ENCODE measurements at places on chromosomes 11 and 22.

- DNase-seq = no peak
Observed at GRCh38 chr11:125102510-125102909, 8.9 kb downstream of the TMEM218 start.

DNA sequence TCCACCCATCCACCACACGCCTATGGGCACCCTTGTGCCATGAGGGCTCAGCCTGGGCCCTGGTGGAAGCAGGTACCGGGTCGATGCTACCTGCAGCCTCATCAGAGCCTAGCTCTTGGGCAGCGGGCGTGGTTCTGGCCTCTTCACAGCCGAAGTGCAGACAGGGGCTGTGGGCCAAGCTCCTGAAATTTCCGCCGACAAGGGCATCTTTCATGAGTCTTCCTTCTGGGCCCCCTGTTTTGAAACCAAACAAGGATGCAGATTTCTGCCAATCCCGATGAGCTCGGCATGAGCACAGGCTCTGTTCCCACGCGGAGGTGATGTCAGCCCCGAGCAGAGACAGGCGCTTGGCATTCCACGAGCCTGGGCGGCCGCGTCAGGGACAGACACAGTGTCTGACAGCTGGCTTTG lies 22.6 kb upstream of the MGAT3 start:
- no peak for DNase-seq

- no peak for DNase-seq
Observed at GRCh38 chr11:113685654-113686359, 20.3 kb downstream of the TMPRSS5 start.

GRCh38 chr11:80727315-80727714 lies 1286.5 kb upstream of the TENM4 start:
- DNase-seq = peak; percentile 12

DNA sequence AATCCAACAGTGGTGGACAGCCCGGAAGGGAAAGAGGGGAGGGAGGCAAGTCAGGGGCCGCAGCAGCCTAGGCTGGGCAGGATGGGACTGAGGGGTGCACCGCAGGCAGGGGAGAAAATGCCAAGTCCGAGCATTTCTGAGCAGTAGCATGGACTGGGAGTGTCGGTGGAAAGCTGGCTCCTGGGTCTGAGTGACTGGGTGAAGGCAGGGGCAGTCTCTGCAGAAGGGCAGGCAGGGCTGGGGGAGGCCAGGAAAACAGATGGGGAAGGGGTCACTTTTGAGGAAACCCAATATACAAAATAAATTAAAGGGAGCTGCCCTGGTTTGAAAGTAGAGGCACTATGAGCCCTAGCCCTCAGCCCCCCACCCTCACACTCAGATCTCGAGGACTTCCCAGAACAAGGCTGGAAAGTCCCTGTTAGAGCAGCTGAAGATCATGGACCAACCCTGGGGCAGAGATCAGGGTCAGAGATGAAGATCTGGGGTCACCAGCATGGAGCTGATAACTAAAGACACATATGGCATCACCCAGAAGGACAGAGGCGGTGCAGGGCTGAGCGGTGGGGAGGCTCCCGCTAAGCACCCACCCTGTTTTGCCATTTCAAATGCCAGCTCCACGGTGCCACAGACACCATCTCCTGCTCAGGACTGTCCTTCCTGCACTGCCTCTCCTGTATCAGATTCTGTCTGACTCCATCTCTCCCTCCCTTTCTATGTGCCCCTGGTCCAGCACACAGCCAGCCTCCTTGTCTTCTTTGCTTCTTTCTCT lies 32.4 kb upstream of the ETS1 start:
- no peak for DNase-seq

DNA sequence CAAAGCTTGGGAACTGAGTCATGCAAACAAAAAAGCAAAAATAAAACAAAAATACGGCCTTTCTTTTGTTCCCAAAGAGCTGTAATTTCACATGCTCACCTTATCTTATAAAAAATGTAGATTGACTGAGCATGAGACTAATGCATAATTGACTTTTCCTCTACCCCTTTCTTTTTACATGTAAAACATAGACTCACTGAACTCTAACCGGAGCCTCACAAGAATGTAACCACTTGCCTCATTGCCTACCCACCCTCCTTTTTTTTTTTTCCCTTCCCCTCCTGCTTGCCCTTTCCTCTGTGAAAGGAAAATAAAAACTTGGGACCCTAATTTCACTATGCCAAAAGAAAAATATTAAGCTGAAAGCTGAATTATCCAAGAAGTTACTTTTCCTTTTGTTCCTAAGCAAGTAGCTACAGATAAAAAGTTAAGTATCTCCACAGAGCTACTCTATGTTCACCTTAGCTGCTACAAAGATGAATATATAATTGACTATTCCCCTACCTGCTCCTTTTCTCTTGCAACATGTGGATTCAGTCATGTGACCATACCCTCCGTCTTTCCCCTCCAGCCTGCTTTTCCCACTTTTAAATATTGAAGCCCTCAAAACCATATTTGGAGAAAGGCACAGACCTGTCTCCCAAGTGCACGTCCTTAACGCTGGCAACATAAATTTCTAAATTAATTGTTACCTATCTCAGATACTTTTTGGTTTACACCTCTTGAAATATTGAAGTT lies 39.6 kb upstream of the WEE1 start:
- DNase-seq = no peak

GRCh38 chr11:114826910-114827442 lies 148.6 kb downstream of the NXPE2 start:
- DNase-seq = no peak

DNA sequence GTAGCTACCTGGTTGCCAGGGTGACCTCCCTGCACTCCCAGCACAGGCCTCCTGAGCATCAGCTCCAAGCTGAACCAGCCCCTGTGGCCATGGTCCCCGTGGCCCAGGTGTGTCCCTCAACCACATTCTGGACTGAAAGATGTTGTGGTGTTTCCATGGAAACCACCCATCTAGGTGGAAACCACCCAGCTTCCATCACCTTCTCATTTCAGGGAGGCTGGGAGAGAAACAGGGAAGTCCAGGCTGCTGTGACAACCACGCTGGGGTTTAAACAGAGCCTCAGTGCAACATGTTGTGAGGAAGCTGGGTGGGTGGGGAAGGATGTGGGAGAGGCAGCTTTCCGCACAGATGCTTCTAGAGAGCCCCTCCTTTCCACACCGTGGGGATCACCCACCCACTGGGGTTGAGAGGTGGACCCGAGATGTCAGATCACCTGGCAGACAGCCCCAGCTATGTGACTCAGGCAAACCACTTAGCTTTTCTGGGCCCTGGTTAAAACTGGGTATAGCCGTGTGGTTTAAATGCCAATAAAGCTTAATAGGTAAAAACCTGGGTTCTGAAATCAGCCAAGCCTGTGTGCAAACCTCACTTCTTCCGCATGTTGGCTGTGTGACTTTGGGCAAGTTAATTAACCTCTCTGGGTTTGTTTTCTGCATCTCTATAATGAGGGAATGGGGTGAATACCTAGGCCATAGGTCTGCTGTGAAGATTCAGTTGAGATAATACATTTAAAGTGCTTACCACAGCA lies 46.4 kb downstream of the CD82 start:
- DNase-seq = no peak

Measured in lung (tissue), 17 donors.